ENCODE measurements at places on chromosomes 12 and 14.

- DNase-seq: no peak
Measured at GRCh38 chr14:26859483-26859882, 261.6 kb upstream of the NOVA1 start.

GRCh38 chr12:84912198-84913128, at the start of gene SLC6A15:
Gene SLC6A15 (minus strand): TSS chr12:84912799. CDS start chr12:84892120, 20,679 bp downstream.
- DNase-seq: peak; percentile 55

- no peak for DNase-seq
Measured at GRCh38 chr12:89169321-89169720, 183.0 kb downstream of the DUSP6 start.

DNA sequence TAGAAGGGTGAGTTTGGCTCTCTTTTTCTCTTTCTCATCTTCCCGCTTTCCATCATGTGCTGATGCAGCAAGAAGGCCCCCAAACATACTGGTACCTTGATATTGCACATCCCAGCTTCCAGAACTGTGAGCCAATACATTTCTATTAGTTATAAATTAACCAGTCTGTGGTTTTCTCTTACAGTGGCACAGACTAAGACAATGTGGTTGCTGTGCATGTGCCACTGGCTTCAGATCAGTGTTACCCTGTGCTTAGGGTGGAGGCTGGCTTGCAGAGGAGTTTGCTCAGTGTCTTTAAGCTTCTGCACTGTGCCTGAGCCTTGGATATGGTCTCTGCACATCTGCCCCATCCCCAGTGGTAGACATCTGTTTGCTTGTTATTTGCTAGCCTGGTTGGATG, 5.5 kb downstream of the IFI27L2 start:
- DNase-seq: no peak

DNA sequence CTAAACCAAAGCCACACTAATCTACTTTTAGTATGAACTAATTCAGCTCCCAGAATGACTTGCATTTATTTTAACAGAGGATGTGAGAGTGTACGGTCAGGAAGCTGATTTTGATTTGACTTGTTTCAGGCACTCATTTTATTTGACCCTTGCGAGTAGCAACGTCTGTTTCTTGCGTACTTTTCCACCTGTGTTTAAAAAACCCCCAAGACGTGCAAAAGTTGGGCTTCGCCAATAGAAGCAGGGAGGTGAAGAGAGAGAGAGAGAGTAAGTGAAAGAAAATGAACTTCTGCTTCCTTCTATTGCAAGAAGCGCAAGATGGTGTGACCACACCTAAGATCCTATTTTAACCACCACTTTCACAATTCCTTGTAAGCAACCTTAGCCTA, 6.7 kb upstream of the SLC15A4 start:
- DNase-seq: no peak

- no peak for DNase-seq
Measured at GRCh38 chr12:25960961-25961360, 2.5 kb downstream of the RASSF8 start.

- no peak for DNase-seq
Measured at GRCh38 chr14:40757376-40757950, 849.2 kb upstream of the LRFN5 start.

GRCh38 chr12:47270782-47271664, 191.3 kb upstream of the AMIGO2 start:
- peak; percentile 96 for DNase-seq

DNA sequence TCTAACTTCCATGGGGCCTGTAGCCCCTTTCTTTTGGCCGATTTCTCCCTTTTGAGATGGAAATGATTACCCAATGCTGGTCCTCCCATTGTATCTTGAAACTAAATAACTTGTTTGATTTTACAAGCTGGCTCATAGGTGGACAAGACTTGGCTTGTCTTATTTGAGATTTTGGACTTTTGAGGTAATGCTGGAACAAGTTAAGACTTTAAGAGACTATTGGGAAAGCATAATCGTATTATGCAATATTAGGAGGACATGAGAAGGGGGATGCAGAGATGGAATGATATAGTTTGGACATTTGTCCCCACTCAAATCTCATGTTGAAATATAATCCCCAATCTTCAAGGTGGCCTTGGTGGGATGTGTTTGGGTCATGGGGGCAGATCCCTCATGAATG, 49.2 kb upstream of the LYZ start:
- no peak for DNase-seq

DNA sequence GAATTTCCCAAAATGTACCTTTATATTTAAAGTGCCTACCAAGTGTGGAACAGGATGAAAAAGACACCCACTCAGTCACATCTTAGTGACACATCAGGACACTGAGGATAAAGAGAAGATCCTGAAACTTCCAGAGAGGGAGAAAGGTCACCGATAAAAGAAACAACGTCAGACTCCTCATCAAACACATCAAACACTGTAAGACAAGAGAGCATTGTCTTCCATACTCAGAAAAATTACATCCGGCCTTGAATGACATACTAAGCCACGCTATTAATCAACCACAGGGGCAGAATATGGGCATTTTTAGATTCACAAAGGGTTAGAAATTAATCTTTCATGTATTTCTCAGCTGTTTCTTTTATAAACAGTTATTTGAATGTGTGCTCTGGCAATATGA, 490.3 kb downstream of the APAF1 start:
- DNase-seq: no peak

GRCh38 chr14:74975059-74975810, 19.8 kb upstream of the PGF start:
- DNase-seq: no peak

GRCh38 chr12:20367583-20368113, 689 bp upstream of the PDE3A start:
- DNase-seq: no peak

- no peak for DNase-seq
Measured at GRCh38 chr14:69771136-69771535, 4.2 kb downstream of the SRSF5 start.

DNA sequence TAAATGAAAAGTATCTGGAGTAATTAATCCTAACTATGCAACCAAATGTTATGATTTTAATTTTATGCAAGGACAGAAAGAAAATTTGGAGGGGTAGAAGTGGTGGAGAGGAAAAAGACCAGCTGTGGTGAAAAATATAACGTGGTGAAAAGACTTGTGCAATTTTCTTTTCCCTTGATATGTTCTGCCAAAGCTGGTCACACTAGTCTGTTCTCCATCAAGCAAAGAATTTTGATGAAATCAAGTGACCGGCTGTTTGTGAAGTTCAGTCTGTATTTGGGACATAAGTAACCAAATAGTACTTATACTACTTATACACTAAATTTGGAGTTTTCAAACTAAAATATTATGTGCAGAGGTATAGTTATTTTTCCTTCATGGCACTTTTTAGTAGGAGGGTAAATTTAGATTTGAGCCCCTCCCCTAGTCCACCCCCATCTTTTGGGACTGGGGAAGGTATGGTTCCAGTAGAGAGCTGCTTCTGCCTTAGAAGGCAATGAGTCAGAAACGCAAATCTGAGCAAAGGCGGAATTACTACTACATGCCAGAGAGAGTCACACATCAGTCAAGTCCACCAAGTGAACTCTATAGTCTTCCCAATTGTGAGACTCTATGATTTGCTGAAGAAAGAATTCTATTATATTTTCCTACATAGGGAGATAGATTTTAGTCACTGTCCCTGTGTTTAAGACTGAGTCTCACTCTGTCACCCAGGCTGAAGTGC, 229.7 kb downstream of the SLC25A21 start:
- peak; percentile 46 for DNase-seq

GRCh38 chr14:91261986-91262549, 17.6 kb upstream of the GPR68 start:
- no peak for DNase-seq

GRCh38 chr12:9910716-9911421, 21.3 kb downstream of the CLEC2A start:
- DNase-seq: no peak

DNA sequence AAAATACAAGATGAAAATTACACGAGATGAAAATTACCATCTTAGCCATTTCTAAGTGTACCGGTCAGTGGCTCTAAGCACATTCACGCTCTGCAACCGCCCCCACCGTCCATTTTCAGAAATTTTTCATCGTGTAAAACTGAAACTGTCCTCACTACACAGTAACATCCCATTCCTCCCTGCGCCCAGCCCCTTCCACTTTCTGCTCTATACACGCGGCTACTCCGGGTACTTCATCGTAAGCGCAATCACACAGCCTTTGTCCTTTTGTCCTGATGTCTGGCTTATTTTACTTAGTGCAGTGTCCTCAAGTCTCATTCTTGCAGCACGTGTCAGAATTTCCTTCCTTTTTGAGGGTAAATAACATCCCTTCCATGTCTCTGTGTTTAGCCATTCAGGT, 3.6 kb upstream of the GPR132 start:
- DNase-seq: no peak

GRCh38 chr12:121793440-121793837, at the start of gene RHOF:
Gene RHOF (minus strand): TSS chr12:121793688. CDS start chr12:121793633, 55 bp downstream.
- no peak for DNase-seq

DNA sequence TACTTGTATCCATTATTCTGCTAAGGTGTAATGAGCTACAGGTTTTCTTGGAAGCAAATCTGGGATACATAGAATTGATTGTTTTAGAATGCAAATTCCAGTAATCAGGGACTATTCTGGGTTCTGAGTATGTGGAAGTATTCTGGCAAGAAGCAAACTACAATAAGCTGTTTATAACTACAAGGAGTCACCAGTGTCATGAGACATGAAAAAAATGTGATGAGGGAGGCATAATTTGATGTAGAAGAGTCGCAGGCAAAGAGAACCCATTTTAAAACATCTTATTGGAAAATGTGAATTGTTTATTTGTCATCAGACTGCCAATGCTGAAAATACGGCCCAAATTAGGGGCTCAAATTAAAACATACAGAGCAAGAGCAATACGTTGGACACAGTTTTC, 321.8 kb upstream of the E2F7 start:
- DNase-seq: no peak

GRCh38 chr14:73945159-73945670, 4.7 kb downstream of the FAM161B start:
- DNase-seq: no peak

DNA sequence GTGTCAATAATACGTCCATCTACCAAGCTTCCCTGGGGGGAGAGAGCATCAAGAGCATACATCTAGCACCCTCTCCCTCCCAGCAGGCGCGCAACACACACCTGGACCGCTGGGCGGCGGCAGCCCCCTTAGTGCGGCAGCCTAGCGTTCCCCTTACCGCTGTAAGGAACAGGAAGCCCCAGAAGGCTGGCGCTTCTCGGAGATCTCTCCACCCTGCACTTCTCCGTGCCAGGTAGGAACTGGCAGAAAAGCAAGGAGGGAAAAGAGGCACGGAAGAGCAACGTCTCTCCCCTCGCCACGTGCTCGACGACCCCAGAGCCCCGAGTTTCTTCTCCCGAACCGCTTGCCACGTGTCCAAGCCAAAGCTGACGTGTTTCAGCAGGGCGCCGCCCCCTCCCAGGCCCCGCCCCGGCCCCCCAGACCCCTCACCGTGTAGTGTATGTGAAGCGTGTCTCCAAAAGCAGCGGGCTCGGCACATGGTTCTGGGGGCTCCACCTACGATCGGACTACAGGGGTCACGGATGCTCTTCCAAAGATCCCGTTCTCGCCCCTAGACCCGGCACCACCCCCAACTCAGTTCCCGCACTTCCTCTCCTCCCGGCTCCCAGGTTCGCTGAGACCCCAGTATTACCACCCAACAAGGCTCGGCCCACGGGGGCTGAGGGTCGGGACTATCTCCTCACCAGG, 532 bp downstream of the FKBP11 start:
- DNase-seq: peak; percentile 32

DNA sequence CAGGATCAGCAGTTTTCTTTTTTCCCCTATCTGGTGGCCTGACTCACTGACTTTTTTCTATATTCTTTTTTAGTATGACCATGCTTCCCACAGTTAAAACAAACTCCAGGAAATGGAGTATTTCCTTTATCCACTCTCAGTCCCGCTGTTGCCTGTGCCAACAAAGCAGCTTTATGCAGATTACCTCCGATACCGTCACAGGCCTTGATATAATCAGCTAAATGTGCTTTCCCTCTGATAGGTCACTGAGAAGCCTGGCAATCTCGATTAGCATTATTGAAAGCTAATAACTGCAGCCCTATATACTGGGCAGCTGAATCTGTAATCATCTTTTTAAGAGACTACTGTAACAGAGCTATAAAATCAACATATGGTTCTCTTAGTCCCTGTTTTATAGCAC, 243.6 kb downstream of the KIF21A start:
- peak; percentile 41 for DNase-seq

Measured in astrocyte (in vitro differentiated cells and primary cell).